ENCODE measurements at places on chromosomes 12 and 14.
A peak's percentile ranks its signal among the peaks of the same experiment; 100 is the strongest.

DNA sequence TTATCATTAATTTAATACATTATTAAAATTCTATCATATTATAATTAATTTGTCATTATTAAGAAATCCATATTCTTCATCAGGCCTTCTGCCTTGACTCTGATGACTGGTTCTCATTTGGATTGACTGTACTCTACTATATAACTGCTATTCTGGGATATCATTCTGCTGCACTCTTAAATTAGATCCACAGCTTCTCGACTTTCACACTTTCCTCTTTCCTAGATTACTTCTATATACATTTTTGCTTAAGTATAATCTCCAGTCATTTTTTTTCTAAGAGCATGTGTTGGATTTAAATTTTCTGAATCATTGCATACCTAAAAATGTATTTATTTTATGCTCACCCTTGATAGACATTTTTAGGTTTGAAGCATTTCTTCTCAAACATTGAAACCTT lies 12.4 kb downstream of the GRIP1 start:
- DNase-seq: no peak

- DNase-seq: no peak
These were observed 7.8 kb downstream of the ATN1 start for GRCh38 chr12:6935371-6936193.

GRCh38 chr12:101564912-101565311 lies 29.9 kb upstream of the MYBPC1 start:
- no peak for DNase-seq

DNA sequence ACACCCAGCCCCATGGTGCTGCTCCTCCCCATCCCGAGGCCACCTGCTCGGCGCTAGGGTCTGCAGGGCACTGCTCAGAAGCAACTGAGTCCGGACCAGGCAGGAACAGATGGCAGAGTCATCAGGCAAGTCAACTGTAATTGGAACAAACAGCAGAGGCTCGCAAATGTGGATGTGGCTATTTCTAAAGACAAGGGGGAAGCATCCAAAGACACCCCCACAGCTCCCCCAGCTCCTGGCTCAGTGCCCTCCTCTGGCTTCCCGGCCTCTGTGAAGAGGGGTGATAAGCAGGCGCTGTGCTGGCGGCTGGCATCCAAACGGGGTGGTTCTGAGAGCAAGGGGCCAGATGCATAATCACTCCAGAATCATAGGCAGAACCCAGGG lies 125.6 kb downstream of the PIWIL1 start:
- DNase-seq: peak; percentile 22

- DNase-seq: no peak
These were observed 20.1 kb upstream of the LDHB start for GRCh38 chr12:21677622-21678277.

DNA sequence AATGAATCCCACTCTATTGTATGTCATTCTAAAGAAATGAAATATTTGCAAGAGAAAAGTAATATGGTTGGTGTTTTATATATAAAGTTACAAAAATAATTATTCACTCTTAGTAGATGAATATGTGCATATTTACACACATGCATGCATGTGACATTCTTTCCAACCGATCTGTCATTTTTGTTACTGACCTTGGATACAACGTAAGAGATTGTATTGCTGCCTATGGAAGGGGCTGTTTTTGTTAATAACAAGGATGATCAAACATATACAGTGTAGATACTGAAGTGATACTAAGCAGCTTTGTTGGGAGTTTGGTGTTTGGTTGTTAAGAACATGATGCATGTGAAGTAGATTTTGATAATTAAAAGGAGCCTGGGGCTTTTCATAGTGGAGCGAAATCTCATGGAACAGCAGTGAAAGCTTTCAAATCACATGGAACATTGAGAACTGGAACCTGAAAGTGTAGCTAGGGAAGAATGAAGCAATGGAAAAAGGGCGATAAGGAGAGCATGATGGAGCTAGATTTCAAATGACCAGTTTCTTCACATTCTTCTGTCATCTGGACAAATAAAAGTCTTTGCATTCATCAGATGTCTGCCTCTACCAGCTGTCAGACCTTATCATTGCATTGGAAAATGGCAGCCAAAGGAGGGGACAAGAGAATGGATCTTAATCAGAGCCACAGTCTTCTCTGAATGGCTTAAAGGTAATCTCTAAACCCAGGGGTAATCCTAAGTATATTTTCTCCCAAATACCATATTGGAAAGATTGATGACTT lies 10.0 kb downstream of the BORCS5 start:
- DNase-seq: no peak

- no peak for DNase-seq
These were observed 95.1 kb downstream of the EP400 start for GRCh38 chr12:132044661-132045412.

DNA sequence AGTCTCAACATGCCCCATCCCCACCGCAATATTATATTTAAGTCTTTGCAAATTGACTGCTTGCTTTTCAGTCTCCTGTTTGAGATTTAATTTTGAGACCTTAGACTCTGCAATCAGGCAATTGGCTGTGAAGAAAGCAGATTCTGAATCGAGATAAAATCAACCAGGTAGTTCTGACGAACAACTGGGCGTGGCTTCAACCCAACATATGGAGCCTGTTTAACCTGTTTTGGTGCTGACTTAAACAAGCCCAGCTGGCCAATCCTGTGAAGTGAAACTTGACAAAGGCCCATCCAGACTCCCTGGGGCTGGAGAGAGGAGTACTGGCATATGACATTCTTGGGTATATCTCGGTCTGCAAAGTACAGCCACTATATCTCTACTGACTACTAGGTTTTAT lies 9.8 kb upstream of the CIPC start:
- no peak for DNase-seq

GRCh38 chr12:32402946-32403345 lies 3.6 kb downstream of the FGD4 start:
- no peak for DNase-seq

GRCh38 chr12:98110536-98110935 lies 404.9 kb upstream of the TMPO start:
- DNase-seq: no peak

- DNase-seq: no peak
These were observed 25.7 kb downstream of the KLRK1 start for GRCh38 chr12:10363914-10364814.

- DNase-seq: no peak
These were observed 149.5 kb upstream of the KRR1 start for GRCh38 chr12:75660805-75661404.

DNA sequence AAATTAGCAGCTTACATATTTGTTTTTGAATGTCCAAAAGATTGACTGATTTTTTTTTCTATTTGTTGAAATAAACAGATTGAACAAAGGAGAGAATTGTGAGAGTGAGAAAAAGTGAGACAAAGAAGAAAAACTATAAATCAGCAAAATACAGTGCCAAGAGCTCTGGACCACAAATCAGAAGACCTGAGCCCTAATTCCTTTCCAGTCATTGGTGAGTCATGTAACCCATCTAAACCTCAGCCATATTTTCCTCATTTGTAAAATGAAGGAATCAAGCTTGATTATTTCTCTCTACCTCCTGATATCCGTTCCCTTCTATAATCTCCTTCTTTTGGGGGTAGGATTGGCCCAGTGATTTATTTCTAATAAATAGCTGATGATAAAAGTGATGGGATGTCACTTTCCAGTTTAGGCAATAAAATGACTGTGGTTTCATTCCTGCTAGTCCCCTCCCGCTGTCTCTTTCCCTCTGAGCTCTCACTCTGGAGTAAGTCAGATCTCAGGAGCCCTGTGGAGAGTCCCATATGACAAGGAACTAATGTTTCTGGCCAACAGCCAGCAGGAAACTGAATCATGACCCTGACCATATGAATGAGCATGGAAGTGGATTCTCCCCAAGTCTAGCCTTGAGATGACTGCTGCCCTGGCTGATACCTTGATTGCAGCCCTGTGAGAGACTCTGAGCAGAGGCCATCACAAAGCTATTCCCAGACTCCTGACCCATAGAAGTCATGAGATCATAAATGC lies 218.9 kb downstream of the ACSS3 start:
- no peak for DNase-seq

GRCh38 chr14:31026077-31026449 lies at the start of gene STRN3:
Gene STRN3 (minus strand): TSS chr14:31026379. CDS start chr14:31026185, 194 bp downstream.
- DNase-seq: no peak
